ENCODE measurements at places on chromosomes 3 and 15.

GRCh38 chr3:26449996-26450395 is 172.6 kb upstream of the LRRC3B start:
- no peak for DNase-seq

DNA sequence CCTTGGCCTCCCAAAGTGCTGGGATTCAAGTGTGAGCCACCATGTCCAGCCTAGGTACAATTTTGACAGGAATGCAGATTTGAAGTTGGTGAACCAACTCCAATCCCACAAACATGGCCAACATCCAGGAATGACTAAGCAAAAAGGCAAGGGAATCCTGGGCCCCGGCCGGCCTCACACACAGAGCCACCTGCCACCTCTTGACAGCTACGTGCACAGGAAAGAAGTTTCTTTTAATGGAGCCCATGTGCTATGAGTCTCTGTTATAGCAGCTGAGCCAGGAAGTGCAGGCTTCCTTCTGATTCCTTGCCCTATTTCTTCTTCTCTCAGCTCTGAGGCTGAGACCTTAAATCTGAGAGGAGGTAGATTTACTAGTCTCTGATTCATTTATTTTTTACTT is 8.8 kb downstream of the TMEM40 start:
- DNase-seq: no peak

DNA sequence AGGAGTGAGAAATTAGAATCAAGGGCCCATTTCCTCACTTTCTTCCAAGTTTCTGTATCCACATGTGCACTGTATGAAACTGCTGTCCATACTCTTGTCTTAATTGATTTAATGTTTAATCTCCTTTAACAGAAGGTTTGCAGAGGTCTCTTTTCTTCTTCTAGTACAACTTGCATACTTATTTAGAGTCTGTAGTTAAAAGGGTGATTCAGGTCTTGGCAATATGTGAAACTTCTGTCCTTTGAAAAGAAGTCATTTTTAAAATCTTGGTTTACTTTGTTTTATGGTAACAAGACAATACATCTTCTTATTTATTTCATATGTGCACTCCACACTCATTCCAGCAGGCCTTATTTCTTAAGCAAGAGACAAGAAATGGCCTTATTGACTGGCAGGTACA is 25.8 kb downstream of the TMEM45A start:
- DNase-seq: no peak

DNA sequence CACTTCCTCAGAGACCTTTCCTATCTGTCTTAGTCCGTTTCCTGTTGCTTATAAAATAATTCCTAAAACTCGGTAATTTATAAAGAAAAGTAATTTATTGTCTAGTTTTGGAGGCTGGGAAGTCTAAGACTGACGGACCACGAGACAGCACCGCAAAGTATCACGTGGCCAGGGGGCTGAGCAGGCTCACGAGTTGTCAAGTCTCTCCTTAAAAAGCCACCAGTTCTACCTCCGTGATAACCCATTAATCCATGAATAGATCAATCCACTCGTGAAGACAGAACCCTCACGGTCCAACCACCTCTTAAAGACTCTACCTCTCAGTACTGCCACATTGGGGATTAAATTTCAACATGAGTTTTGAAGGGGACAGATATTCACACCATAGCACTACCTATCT is 821 bp downstream of the LINS1 start:
- DNase-seq: no peak

DNA sequence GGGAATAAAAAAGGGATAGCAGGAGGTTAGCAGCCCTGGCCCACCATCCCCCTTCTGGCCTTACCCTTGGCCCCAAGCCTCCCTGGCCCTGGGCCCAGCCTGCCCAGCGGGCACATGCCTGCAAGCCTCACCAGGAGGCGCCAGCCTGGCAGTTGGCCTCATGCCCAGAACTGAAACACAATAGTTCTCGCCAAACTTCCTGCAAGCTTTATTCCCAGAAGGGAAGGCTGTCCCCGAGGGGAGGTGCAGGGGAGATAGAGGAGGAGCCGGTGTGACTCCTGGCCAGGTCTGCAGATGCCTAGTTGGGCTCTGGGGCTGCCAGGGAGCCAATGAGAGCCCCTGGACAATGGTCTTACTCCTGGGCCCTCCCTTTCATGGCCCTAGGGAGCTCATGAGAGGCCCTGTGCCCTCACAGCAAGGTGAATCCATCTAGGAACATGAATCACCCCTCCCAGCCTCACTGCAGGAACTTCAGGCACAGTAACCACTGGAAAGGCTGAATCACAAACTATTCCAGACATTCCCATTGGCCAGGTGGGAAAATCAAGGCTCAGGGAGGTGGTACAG is 4.0 kb downstream of the CCDC33 start:
- DNase-seq: no peak

GRCh38 chr15:36843822-36844221 is 256.5 kb downstream of the MEIS2 start:
- no peak for DNase-seq

DNA sequence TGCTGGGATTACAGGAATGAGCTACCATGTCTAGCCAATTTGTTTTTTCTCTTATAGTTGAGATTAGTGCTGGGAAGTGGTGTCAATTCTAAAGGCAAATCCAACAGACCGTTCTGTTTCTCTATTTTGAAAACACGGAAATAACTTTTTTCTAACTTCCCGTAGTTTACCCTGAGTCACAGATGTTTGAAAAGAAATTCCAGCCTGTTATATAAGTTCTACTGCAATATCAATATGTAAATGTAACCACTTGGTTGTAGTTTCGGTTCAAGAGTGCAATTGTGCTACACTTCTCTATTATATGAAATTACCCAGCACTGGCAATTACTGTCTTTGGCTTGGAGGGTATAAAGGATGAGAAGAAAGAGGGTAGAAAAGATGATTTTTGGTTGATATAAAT is 22.3 kb upstream of the GNB4 start:
- no peak for DNase-seq

DNA sequence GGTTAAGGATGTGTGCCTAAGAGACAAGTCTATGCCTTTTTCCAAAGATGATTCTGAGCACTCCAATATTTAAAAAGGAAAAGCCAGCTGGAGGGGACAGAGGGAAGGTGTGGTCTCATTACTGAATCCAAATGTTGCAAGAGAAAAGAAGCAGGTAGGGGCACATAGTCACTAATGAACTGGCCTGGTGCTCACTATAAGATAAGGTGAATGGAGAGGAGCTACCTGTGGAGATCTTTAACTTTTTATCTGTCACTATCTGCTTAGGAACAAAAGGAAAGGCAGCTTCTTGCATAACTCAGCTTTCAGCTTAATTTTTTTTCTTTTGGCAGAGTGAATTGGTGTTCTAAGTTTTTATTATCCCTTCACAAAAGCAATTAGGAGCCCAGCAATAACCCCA is 69.1 kb downstream of the RPN1 start:
- no peak for DNase-seq

DNA sequence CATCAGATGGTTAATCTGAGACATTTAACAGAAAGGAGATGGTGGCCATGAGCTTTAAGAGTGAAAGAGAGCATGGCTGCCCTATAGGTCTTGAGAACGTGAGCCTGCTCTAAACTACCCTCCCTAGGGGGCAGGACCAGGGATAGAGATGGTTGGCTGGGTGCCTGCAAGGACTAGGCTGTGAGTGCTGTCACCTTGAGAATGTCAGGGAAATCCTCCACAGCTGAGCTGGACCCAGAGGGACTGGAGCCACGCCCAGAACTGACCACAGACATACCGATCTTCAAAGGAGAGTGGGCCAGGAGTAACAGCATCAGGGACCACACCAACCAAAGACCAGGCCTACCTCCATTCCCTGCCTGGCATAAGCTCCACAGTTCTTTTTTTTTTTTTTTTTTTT is 53.6 kb upstream of the UBE2E1 start:
- DNase-seq: no peak

DNA sequence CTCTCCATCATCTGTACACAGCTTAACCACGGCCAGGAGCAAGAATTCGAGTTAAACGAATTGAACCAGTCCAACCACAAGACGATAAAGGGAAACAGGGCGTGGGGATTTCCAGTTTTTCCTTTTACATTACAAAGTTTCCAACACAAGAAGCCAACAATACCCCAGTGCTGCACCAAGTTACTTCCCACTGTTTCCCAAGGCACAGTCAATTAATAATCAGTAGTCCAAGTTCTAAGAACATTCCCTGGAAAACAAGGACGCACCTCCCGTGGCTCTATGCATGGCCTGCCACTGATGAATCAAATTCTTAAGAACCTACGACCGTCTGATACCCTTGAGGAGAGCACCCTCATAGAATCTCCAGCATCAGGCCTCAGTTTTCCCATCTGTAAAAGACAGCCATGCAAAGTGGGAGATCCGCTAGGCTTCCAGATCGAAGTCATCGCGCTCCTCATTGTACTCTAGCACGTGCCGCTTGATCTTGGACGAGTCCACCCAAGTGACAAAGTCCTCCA is 774 bp downstream of the IMP3 start:
- DNase-seq: no peak

DNA sequence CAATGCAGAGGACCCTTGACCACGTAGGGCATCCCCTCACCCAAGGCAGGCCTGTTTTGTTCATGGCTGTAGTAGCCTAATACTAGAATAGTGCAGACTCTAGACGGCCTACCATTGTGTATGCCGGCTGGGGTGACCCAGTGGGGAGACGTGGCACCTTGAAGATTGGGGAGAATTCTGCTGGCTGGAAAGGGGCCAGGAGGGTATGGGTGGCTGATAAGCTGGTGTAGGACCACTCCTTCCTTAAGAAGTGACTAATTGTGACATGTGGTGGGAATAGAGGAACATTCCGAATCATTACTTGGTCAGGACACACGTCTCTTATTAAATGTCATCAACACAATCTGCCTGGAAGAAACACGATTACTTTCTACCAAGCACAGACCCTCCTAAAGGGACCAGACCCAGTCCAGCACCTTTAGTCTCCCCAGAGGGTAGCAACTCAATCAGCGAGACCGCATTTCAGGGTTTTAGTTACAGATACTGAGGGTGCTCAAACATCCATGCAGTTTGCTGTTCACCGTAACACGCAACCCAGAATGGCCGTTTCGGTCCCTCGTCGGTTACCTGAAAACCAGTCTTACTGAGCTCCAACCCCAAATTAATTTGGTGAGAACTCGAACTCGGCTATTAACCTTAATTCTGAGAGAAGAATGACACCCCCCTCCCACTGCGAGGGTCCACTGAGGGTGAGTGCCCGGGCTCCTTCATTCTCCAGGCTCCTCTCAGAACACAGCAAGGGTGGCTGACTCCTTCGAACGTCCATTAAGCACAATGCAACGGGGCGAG is 1.6 kb upstream of the KLF13 start:
- no peak for DNase-seq

GRCh38 chr3:45029661-45030060 is 3.6 kb downstream of the CLEC3B start:
- DNase-seq: no peak

GRCh38 chr3:184361932-184362667 is 590 bp downstream of the POLR2H start:
- peak; percentile 15 for DNase-seq

DNA sequence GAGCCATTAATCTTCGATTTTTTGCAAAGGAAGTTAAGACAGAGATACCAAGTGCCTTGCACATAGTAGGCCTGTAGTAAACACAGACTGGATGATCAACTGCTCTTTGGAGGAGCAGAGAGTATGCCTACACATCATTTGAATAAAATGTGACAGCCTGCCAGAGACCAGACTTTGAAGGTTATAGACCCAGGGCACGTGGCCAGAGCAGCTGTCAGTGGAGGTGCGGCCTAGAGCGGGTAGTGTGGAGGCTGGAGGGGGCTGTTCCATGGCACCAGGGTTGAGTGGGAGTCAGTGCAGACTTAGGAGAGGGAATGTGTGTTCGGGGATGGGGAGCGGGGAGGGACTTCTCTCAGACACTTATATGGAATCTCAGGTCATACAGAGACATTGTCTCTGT is 80.8 kb downstream of the SMAD3 start:
- DNase-seq: no peak

DNA sequence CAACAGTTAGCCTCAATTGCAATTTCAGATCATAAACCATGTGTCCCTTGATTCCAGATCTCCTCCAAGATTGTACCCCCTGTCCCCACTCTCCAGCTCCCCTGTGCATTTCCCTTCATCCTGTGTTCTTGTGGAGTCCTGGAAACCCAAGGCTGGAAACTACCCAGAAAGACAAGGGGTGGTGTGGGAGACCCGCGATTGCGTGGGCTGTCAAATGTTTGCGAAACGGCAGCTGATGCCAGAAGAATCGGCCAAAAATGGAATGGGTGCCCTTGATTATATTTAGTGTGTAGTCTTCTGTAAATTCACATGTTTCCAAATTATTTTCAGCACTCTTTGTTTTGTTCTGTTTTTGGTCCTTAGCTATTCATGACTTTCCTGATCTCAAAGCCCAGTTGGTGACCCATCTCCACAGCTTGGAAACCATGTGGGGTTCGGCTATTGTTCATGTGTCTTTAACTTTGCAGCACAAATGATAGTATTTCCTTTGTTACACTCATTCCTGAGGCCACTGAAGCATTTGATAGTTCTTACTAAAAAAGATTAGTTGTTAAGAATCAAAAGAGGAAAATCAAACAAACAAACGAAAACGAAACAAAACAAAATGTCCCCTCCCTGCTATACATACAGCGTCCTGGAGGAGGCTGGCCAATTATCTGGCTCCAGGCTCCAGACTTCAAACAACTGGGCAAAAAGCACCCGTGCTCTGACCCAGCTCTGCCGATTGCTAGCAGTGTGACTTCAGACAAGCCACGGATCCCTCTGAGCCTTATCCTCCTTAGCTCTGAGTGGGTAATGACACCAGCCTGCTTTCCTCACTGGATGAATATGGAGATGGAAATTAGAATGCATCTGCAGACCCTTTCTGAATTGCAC is 120.9 kb downstream of the CACNA2D3 start:
- no peak for DNase-seq

DNA sequence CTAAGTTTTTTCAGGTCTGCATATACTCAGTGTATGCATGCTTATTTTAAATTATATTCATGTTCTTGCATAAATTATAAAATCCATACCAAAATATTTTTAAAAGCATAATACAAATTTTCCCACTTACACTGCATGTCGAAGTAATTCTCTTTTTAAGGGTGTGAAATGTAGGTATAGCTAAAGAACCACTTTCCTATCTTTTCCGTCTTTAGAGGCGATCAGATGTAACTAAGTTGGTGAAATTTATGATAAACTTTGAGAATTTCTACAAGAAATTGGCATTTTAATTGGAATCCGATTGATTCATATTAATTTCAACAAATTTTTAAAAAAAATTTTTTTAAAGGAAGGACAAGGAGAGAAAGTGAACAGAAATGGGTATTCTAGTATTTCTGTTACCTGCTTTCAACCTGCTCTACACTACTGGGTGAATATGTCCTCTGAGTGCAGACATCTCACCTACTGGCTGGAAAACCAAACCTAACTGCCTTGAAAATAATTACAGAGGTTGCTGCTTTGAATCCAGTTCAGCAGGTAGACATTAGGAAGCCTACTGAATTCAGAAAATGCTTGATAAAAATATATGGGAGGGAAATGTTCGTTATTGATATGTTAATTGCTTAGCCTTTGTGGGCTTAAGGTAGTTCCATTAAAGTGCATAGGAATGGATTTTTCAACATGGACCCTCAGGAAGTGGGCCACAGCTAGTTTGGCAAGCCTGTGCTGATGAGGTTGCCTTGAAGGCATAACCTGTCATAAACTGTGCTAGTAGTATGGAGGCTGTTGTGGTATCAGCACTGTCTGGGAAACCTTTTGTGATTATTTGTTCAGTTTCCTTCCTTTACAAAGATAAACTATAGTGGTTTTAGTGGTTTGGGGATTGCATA is 5.1 kb downstream of the TRIM71 start:
- no peak for DNase-seq

GRCh38 chr3:10582733-10583132 is 77.3 kb upstream of the ATP2B2 start:
- no peak for DNase-seq
